ENCODE measurements at places on chromosomes 16 and 17. TPM values are rescaled to one million over a fixed set of nuclear protein-coding genes. Genes with fewer than 3 reads are reported as not detected.
A peak's percentile ranks its signal among the peaks of the same experiment; 100 is the strongest.

STX1B gene
- 0.80 TPM for total RNA-seq

ABI3 gene
- 2.7 TPM for total RNA-seq

FBXL16 gene
- 15.1 TPM for total RNA-seq

NUPR1 gene
- 64.4 TPM for total RNA-seq

EPN2 gene
- total RNA-seq: 68.3 TPM

KRTAP2-2 gene
- total RNA-seq: not detected

ZNF423 gene
- total RNA-seq: 0.72 TPM

DNA sequence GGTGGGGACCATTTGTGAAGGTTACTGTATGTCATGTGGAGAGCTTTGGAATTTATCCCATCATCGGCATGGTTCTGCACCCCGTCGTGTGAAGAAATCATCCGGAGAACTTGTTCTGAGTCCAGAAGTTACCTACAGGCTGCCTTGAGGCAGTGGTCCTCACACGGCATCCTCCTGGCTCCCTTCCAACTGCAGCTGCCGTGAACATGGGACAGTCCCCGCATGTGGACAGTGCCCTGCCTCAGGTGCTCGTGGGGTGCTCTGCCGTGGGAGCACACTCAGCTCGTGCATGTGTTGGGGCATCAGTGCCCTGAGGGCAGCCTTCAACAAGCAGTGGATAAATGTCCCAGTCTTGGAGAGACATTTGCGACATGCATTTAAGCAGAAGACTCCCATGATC is 188.7 kb downstream of the KATNIP start:
- no peak for ATAC-seq

GRCh38 chr17:82737967-82738877 is 2.8 kb downstream of the FN3K start:
- no peak for ATAC-seq

DNA sequence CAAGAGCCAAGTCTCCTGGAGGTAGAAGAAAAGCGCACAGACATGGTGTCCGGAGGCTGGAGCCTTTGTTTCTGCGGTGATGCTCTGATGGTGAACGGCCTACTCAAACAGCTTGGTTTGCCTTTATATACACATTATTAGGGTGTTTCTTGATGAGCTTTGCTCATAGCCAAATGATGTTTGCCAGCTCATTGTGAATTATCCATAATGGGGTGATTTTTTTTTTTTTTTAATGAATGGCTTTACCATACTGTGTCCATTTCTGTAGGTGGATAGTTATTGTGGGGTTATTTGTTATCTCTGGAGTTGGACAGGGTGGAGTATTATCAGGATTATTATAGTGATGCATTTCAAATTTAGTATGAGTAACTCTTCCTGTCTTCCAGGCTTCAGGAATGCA is at the start of gene KRT27:
Gene KRT27, minus strand, starts transcription at position 101 of the 400 bp plus-strand sequence. Its CDS starts 57 bp downstream, at position 44.
- ATAC-seq: no peak

DNA sequence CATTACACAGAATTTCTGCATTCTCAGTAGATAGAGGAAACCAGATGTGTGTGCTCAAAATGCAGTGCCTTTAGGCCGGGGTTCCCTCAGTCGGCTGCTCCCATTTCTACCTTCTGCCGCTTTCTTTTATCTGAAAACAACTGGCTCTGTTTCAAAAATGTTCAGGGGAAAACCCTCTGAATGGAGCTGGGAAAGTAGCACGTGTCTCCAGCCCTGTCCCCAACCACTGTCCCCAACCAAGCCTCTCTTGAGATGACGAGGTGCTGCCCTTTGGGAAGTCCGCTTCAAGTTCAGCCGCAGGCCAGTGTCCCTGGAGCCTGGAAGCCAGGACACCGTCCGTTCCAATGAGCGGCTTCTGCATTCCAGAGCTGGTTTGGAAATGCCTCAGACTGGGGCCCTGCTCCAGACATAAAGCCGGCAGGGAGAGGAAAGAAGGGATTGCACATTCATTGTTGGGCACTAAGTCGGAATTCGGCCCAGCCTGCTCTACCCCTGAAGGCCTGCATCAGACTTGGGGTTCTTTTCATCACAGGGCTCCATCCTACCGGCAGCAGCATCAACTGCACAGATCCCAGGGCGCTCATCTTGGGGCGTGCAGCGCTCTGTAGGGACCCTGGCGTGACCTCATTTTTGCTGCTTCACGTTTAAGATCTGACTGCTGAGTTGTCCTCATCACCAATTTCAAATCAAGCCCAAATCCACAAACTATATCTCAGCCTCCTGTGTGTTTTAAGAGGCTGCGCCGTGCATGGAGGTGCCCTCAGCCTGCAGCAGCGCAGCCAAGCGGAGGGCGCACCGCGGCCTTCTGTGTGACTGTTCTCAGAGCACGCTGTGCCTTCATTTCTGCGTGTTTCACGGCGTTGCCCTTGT is 111.3 kb downstream of the BANP start:
- no peak for ATAC-seq

- peak; percentile 23 for ATAC-seq
These were observed 20.2 kb upstream of the ENDOV start for GRCh38 chr17:80394629-80395216.

DNA sequence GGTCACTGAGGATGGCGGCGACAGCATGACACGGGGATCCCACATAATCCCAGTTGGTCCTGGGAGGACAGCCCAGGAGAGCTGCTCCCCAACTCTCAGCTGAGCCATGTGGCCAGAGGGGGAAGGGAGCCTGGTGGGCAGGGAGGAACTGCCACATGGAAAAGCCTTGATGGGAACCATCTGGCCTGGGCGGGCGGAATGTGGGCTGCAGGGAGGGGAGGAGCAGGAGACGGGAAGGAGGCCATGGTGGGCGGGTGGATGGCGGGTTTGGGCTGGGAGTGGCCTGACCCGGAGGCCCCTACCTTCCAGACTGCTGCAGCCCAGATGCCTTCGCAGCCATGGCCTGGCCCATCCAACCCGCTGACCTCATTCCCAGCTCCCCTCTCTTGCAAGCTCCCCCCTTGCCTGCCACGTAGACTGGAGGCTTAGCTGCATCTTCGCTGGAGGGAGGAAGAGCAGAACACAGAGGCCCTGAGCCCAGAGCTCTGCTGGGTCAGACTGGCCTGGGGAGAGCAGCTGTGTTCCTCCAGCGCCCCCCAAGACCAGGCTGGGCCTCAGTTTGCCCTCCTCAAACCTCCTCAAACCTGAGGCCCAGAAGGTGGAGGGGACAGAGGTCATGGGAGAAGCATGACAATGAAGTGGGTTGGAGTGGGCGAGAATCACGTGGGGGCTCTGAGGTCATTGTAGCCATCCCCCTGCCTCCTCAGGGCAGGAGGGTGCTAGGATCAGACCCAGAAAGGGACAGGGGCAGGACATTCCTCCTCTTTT is 8.2 kb upstream of the COL1A1 start:
- peak; percentile 41 for ATAC-seq

GRCh38 chr17:72697602-72698146 is 394.8 kb downstream of the SLC39A11 start:
- ATAC-seq: no peak

- ATAC-seq: peak; percentile 92
These were observed 95.2 kb upstream of the SEC14L1 start for GRCh38 chr17:77045441-77046041.

DNA sequence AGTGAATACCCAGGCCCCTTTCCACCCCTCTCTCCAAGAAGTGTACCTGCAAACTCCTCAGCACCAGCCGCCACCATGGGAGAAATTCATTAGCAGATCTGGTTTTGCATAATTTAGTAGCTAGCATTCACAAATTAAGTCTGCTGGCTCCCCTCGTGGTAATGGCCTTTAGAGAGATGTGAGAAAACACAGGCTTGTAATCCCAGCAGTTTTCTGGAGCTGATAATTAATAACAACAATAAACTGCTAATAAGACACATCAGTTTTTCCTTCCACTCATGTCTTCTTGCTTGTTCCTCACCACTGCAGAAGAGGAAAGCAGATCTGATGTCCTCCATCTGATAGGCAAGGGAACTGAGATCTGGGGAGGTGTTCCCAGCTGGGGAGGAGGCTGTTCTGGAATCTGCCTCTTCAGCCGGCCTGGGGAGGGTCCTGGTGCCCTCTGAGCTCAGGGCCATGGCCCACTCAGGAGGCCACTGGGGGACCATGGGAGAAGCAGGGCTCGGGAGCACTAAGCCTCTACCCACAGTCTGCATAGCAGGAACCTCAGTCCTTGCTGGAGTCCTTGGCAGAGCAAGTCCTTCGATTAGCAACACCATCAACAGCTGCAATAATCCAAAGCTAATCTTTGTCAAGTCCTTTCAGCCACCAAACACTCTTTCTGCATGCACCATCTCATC is 74.2 kb upstream of the DNAJA2 start:
- no peak for ATAC-seq

GRCh38 chr16:75181630-75182029 is 25.3 kb downstream of the CTRB2 start:
- no peak for ATAC-seq

GRCh38 chr16:66651474-66651765 is 45.1 kb downstream of the CMTM4 start:
- no peak for ATAC-seq

GRCh38 chr16:62041401-62041800 is 5.2 kb upstream of the CDH8 start:
- peak; percentile 35 for ATAC-seq

- ATAC-seq: no peak
These were observed 16.4 kb downstream of the FAM20A start for GRCh38 chr17:68584581-68585303.

- peak; percentile 25 for ATAC-seq
These were observed 81.2 kb downstream of the USP22 start for GRCh38 chr17:20961586-20961985.

DNA sequence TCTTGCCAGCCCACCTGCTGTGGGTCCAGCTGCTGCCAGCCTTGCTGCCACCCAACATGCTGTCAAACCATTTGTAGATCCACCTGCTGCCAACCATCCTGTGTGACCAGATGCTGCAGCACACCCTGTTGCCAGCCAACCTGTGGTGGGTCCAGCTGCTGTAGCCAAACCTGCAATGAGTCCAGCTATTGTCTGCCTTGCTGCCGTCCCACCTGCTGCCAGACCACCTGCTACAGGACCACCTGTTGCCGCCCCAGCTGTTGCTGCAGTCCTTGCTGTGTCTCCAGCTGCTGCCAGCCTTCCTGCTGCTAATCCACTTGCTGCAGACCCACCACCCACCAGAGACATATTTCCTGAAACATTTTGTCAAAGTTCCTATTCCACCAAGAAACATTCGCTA is 641 bp downstream of the KRTAP9-1 start:
- no peak for ATAC-seq

- ATAC-seq: no peak
These were observed 449.9 kb downstream of the WWOX start for GRCh38 chr16:78549366-78549765.

DNA sequence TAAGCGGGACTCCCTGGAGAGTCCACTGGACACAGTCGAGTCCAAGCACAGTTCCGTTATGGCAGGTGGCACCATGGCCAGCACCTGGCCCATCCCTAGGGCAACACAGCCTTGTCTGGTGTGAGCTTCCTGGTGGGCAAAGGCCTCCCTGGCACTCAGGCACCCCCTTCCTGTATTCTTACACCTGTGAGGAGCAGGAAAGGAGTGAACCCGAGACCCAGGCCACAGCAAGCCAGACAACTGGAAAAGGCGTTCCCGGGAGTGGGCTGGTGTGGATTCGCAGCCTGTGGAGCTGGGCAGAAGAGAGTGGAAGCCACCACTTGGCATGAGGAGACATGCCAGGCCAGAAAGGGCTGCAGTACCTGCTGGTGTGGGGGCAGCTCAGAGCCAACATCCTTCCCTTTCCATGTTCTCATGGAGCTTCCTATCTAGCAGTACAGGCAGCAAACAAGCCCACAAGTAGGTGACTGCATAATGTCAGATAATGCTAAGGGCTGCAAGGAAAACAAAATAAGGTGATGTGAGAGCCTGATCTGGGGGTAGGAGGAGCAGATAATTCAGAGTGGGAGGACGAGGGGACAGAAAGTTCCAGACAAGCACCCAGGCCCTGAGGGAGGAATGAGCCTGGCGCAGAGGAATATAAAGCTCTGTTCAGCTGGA is 87.0 kb downstream of the GNAO1 start:
- ATAC-seq: no peak

- peak; percentile 47 for ATAC-seq
These were observed 9.0 kb downstream of the C17orf99 start for GRCh38 chr17:78154903-78155811.

GRCh38 chr16:20995711-20996110 is 95.1 kb downstream of the LYRM1 start:
- ATAC-seq: no peak

DNA sequence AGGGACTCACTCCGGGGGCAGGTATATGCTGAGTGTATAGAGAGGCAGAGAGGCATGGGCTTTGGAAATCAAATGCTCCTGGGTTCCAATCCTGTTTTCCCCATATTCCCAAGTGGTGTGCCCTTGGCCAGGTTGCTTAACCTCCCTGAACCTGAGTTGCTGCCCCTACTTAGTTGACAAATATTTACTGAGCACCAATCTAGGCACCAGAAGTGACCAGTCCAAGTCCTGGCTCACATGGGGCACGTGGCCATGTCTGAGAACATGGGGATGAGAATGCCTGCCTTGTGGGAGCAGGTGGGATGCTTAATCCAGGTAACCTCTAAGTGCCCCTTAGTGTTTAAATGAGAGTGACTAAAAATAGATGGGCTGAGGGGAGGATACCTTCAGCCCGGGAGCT is 4.2 kb downstream of the SOCS3 start:
- ATAC-seq: no peak

GRCh38 chr16:78196502-78196901 is 97.0 kb downstream of the WWOX start:
- ATAC-seq: no peak
